Astrocyte (in vitro differentiated cells and primary cell): ENCODE measurements at places on chromosomes 7 and 10. TPM values are rescaled to one million over a fixed set of nuclear protein-coding genes. Genes with fewer than 3 reads are reported as not detected.
A peak's percentile ranks its signal among the peaks of the same experiment; 100 is the strongest.

DNA sequence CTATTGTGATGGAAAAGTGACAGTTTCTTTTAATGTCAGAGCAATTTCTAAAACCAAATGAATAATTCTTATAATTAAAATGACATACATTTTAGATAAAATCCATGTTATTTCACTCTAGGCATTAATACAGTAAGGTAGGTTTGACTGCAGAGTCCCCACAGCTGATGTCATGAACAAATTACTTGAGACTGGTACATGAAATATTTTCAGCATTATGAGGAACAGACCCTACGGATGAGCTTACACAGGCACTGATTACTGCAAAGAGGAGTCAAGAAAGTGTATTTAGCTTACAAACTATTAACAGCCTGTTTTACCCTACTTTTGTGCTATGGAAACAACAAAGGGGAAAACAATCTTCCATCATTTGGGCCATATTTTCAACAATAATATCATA lies 8.9 kb downstream of the COL1A2 start:
- H3K4me3 ChIP-seq, result no peak overlapping the region
- H3K27ac ChIP-seq, result no peak overlapping the region
- H3K36me3 ChIP-seq, result peaks cover 93% of the 10 kb centered on the region
- no peak for DNase-seq
- H3K27me3 ChIP-seq, result no peaks in the 10 kb centered on the region
- peaks cover 46% of the 10 kb centered on the region for H3K4me1 ChIP-seq

- no peaks in the 10 kb centered on the region for H3K4me1 ChIP-seq
- H3K4me3 ChIP-seq, result no peak overlapping the region
- DNase-seq, result no peak
- no peaks in the 10 kb centered on the region for H3K27me3 ChIP-seq
- H3K27ac ChIP-seq, result no peak overlapping the region
- no peaks in the 10 kb centered on the region for H3K36me3 ChIP-seq
Observed at GRCh38 chr7:138154661-138155060, 78.4 kb downstream of the AKR1D1 start.

ATG9B gene
- 1.8 and 2.2 TPM in 2 replicates for total RNA-seq

DNA sequence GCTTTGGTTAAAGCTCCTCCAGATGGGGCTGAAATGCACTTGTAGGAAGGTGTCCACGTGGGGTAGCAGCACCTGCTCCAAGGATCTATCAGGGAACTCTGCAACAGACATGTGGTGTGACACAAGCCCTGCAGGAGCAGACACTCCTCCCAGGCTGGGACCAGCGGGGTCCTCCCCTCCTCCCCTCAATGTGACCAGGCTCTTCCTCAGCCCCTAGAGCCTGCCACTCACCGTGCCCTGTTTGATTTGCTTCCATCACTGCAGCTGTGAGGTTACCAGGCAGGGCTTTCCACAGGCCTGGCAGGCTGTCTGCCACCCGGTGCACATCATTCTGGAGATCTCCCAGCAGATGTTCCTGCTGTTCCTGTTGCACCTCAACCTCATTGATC lies 13.4 kb downstream of the MMRN2 start:
- peaks cover 3% of the 10 kb centered on the region for H3K4me1 ChIP-seq
- H3K27me3 ChIP-seq, result peaks cover 5% of the 10 kb centered on the region
- H3K4me3 ChIP-seq, result no peak overlapping the region
- no peak for DNase-seq
- H3K36me3 ChIP-seq, result no peaks in the 10 kb centered on the region
- H3K27ac ChIP-seq, result no peak overlapping the region

NEURL1 gene
- total RNA-seq, result 1.4 and 1.5 TPM in 2 replicates

GRCh38 chr10:91200314-91201212 lies 19.9 kb upstream of the PCGF5 start:
- H3K4me1 ChIP-seq, result no peaks in the 10 kb centered on the region
- H3K27ac ChIP-seq, result no peak overlapping the region
- DNase-seq, result no peak
- H3K36me3 ChIP-seq, result no peaks in the 10 kb centered on the region

CFAP58 gene
- total RNA-seq, result 0.82 and 0.86 TPM in 2 replicates

ZNF485 gene
- total RNA-seq, result 4.1 and 4.3 TPM in 2 replicates

C10orf62 gene
- total RNA-seq, result not detected in 2 replicates

DNA sequence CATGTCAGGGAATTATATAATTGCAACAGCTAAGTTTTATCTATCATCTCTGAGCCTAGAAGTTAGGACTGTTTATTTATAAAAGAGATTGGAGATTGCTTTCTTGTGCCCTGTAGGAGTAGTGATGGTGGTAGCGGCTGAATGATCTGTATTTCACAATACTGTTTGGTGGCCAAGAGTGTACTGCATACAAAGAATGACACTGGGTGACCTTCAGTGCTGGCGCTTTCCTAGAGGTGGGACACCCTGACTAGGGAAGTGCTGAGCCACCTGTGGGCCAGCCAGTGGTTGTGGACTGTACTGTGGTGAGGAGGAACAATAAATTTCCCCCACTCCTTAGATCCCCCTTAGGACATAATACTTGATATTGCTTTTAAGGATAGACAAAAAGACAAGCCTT lies 53.0 kb downstream of the COPG2 start:
- H3K27ac ChIP-seq, result no peak overlapping the region
- H3K27me3 ChIP-seq, result no peaks in the 10 kb centered on the region
- H3K4me1 ChIP-seq, result no peaks in the 10 kb centered on the region
- H3K4me3 ChIP-seq, result no peak overlapping the region
- no peak for DNase-seq

DNA sequence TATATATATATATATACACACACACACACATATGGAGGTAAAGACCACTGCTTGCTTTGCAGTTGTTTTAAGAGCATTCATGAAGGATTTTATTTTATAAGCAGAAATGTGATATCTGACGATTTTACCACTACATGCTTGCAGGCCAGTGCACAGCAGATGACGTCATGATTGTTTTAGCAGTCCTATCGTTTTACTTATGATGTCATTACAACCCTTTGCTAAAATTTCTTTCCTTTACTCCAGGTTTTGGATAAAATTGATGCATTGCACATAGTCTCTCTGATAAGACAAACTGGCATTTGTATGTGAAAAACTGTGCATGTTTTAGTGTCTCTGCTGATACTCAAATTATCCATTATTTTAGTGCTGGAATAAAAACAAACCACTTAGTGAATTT lies 9.2 kb downstream of the EGFR start:
- peaks cover 3% of the 10 kb centered on the region for H3K4me1 ChIP-seq
- no peak overlapping the region for H3K27ac ChIP-seq
- no peak overlapping the region for H3K4me3 ChIP-seq
- peaks cover 2% of the 10 kb centered on the region for H3K36me3 ChIP-seq
- DNase-seq, result no peak

DNA sequence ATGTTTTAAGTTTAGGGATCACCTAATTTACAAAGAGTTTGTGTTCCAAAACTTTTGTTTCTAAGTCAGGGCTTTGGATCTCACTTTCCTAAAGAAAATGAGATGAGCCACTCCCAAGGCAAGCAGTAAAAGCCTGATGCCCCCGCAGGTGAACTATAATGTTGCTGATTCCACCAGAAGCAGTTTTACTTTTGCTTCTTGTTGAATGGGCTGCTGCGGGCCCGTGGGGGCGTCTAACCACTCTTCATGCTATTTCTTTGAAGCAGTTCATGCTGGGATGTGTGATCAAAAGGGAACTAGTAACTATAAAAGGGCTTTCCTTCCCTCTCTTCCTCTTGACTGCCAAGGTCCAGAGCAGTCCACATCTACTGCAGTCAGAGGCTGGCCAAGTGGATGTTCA lies 118.7 kb upstream of the NEBL start:
- no peak overlapping the region for H3K4me3 ChIP-seq
- H3K27me3 ChIP-seq, result no peaks in the 10 kb centered on the region
- no peaks in the 10 kb centered on the region for H3K36me3 ChIP-seq
- no peak for DNase-seq
- H3K4me1 ChIP-seq, result no peaks in the 10 kb centered on the region

GRCh38 chr7:99073839-99074446 lies 70.0 kb downstream of the SMURF1 start:
- no peaks in the 10 kb centered on the region for H3K36me3 ChIP-seq
- no peak overlapping the region for H3K4me3 ChIP-seq
- H3K4me1 ChIP-seq, result peaks cover 10% of the 10 kb centered on the region
- H3K27ac ChIP-seq, result no peak overlapping the region

DNA sequence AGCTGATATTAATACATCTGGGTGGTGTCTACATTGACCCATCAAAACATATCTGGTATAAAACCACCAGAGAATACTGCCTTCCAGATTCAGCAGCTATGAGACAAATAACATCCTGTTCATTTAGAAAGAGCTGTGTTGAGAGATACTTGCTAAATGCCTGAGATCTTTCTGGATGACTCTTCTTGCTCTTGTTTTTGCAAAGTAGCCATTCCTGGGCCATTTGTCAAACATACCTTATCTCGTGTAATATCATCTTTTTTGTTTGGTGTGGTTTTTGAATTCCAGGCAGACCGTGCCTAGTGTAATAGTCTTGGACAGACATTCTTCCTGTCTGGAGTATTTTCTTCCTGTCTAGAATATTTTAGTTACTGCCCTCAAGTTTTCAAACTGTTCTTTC lies 74.7 kb upstream of the PRR15 start:
- no peak overlapping the region for H3K4me3 ChIP-seq
- H3K4me1 ChIP-seq, result peaks cover 5% of the 10 kb centered on the region
- H3K27ac ChIP-seq, result peak overlapping the region; percentile 86
- H3K27me3 ChIP-seq, result no peaks in the 10 kb centered on the region

GRCh38 chr10:102540023-102540422 lies 36.3 kb downstream of the SUFU start:
- no peaks in the 10 kb centered on the region for H3K27me3 ChIP-seq
- no peak overlapping the region for H3K4me3 ChIP-seq
- DNase-seq, result no peak
- H3K4me1 ChIP-seq, result no peaks in the 10 kb centered on the region
- no peak overlapping the region for H3K27ac ChIP-seq

DNA sequence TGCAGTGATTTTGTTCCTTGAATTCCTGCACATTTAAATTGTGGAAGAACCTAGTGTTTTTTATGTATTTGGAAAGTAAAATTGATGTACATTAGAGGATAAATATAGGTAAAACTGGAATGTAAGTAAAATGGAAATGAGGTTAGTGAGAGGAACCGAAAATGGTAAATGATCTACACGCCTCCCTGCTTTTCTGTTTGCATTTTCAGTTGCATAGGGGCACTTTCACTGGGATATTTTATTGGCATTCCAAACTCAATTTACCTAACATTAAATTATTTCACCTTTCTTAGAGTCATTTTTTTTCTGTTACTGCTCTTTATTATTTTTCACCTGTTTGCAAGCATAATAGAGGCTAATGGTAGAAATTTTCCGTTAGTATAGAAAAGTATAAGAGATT lies 8.0 kb downstream of the CDK13 start:
- DNase-seq, result no peak
- no peaks in the 10 kb centered on the region for H3K36me3 ChIP-seq
- H3K4me1 ChIP-seq, result peaks cover 10% of the 10 kb centered on the region
- H3K4me3 ChIP-seq, result no peak overlapping the region
- H3K27ac ChIP-seq, result no peak overlapping the region

GRCh38 chr10:80464557-80465450 lies 10.7 kb downstream of the TSPAN14 start:
- peak overlapping the region; percentile 61 for H3K27ac ChIP-seq
- peak; percentile 43 for DNase-seq
- peak overlapping the region; percentile 31 for H3K4me3 ChIP-seq
- H3K27me3 ChIP-seq, result no peaks in the 10 kb centered on the region

GRCh38 chr10:58836991-58837575 lies 324.4 kb downstream of the BICC1 start:
- no peaks in the 10 kb centered on the region for H3K27me3 ChIP-seq
- no peak overlapping the region for H3K27ac ChIP-seq
- H3K4me1 ChIP-seq, result no peaks in the 10 kb centered on the region

- no peaks in the 10 kb centered on the region for H3K36me3 ChIP-seq
- H3K27ac ChIP-seq, result peak overlapping the region; percentile 78
- no peaks in the 10 kb centered on the region for H3K27me3 ChIP-seq
Observed at GRCh38 chr7:114924038-114924712, 2.3 kb downstream of the MDFIC start.

DNA sequence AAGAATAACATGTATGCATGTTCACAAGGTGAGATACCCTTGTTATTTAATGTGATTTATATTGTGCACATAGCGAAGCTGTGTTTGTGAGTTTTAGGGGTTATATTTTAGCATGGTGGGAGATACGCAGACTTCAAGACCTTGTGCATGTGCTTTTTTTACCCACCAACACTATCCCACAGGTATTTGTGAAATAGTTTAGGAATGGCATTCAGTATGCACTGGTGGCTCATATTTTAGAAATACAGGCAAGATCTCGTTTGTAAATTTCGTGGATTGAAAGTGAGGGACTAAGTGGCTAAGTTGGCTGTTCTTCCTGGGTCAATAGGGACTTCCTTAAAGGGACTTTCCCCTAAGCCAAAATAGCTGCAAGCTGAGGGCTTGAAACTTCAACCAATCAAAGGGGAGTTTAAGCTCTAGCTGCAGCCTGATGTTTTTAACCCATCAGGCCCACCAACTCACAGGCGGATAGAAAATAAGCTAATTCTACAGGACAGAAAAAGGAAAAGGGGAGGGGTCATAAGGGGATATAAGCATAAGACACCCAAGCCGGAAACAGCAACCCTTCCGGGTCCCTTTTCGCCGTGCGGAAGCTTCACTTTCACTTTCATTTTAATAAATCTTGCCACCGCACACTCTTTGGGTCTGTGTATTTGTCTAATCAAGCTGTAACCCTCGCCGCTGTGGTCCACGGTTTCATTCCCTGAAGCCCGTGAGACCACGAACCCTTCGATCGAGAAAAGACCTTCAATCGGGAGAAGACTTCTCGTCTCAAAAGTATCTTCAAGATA lies 291.0 kb downstream of the GPR158 start:
- H3K36me3 ChIP-seq, result no peaks in the 10 kb centered on the region
- no peaks in the 10 kb centered on the region for H3K27me3 ChIP-seq

PSD gene
- 8.8 and 11.7 TPM in 2 replicates for total RNA-seq

GRCh38 chr7:16891338-16891737 lies 9.6 kb upstream of the AGR3 start:
- no peaks in the 10 kb centered on the region for H3K4me1 ChIP-seq
- H3K4me3 ChIP-seq, result no peak overlapping the region
- H3K36me3 ChIP-seq, result no peaks in the 10 kb centered on the region
- no peak overlapping the region for H3K27ac ChIP-seq
- DNase-seq, result peak; percentile 31

GRCh38 chr10:132179551-132180392 lies 7.0 kb upstream of the DPYSL4 start:
- H3K27me3 ChIP-seq, result peaks cover 53% of the 10 kb centered on the region
- H3K36me3 ChIP-seq, result no peaks in the 10 kb centered on the region
- no peak for DNase-seq
- H3K27ac ChIP-seq, result no peak overlapping the region
- no peaks in the 10 kb centered on the region for H3K4me1 ChIP-seq
- no peak overlapping the region for H3K4me3 ChIP-seq

HABP2 gene
- total RNA-seq, result not detected in 2 replicates

LBX1 gene
- total RNA-seq, result not detected in 2 replicates

GRCh38 chr10:75663947-75664664 lies 232.7 kb downstream of the LRMDA start:
- no peak for DNase-seq
- no peaks in the 10 kb centered on the region for H3K36me3 ChIP-seq
- H3K4me3 ChIP-seq, result no peak overlapping the region
- no peak overlapping the region for H3K27ac ChIP-seq
- H3K4me1 ChIP-seq, result no peaks in the 10 kb centered on the region

CNTNAP2 gene
- total RNA-seq, result 14.0 and 20.0 TPM in 2 replicates

- no peak for DNase-seq
- H3K27ac ChIP-seq, result no peak overlapping the region
- no peaks in the 10 kb centered on the region for H3K27me3 ChIP-seq
- H3K4me1 ChIP-seq, result no peaks in the 10 kb centered on the region
Observed at GRCh38 chr7:45651540-45651939, 77.4 kb downstream of the ADCY1 start.

MUC12 gene
- 2.5 and 2.8 TPM in 2 replicates for total RNA-seq

GRCh38 chr10:113132591-113133121 lies 182.6 kb downstream of the TCF7L2 start:
- H3K36me3 ChIP-seq, result no peaks in the 10 kb centered on the region
- H3K27me3 ChIP-seq, result no peaks in the 10 kb centered on the region
- no peak overlapping the region for H3K27ac ChIP-seq
- peaks cover 13% of the 10 kb centered on the region for H3K4me1 ChIP-seq
- peak; percentile 68 for DNase-seq
- no peak overlapping the region for H3K4me3 ChIP-seq

MTURN gene
- 8.4 and 9.3 TPM in 2 replicates for total RNA-seq
